ENCODE measurements at places on chromosomes 7 and 10.

DNA sequence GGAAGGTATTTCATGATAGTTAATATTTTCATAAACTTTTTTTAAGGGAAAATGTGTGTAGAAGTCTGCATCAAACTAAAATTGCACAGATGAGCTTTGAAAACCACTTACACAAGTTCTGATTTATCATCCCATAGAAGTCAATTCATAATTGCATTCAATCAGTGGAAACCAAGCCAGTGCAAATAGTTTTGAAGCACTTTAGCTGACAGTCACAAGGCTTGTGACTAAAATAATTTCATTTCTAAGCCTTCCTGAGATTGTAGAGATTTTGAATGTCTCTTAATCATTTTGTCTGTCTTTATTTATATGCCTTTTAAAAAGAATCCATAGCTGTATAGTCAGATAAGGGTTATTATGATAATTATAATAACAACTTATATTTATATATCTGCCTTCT is 41.4 kb downstream of the EXOC4 start:
- no peak overlapping the region for H3K4me3 ChIP-seq
- H3K4me1 ChIP-seq: no peaks in the 10 kb centered on the region
- no peak overlapping the region for H3K27ac ChIP-seq
- DNase-seq: no peak
- no peaks in the 10 kb centered on the region for H3K36me3 ChIP-seq

DNA sequence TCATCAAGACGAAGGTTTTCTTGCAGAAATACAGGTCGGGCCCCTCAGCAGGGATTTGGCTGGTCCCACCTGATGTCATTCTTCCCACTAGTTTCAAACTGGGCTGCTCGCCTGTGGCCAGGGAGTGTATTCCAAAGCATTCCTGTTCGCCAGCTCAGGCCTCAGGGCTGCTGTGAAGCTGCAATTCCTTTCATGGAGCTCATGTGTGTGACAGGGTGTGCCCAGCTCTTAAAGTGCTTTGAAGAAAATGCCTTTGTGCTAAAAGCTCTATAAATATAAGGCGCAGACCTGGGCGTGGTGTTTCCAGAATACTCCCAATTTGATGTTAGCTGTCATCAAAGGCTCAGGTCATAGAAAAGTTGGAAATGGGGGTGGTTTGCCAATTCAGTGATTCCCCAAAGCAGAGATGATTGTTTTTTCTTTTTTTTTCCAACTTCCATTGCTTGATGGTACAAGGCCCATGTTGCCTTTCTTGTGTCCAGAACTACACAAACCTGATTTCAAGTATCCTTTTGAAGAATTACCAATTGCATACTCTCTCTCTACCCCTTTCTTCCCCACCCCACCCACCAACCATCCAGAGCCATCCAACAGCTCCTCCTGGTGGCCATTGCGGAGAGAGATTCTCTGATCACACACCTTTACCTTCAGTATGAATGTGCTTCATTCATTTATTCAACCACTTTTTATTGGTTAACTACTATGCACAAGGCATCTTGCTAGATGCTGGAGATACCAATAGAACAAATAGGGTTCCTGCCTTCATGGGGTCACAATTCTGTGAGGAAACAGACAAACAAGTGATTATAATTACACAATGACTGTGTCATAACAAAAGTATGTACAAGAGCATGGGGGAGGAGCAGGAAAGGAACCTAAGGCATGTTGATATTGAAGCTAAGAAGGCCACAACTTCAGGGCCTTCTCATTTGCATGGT is 297.3 kb upstream of the LYZL1 start:
- no peak overlapping the region for H3K27ac ChIP-seq
- no peaks in the 10 kb centered on the region for H3K4me1 ChIP-seq
- H3K36me3 ChIP-seq: no peaks in the 10 kb centered on the region

- H3K36me3 ChIP-seq: no peaks in the 10 kb centered on the region
- no peaks in the 10 kb centered on the region for H3K27me3 ChIP-seq
- H3K4me1 ChIP-seq: peaks cover 71% of the 10 kb centered on the region
- H3K27ac ChIP-seq: peak overlapping the region; percentile 3
Measured at GRCh38 chr10:122466951-122467381, 5.6 kb downstream of the HTRA1 start.

GRCh38 chr7:158726277-158726807 is 21.7 kb upstream of the NCAPG2 start:
- no peaks in the 10 kb centered on the region for H3K27me3 ChIP-seq
- H3K36me3 ChIP-seq: peaks cover 6% of the 10 kb centered on the region
- no peak overlapping the region for H3K27ac ChIP-seq
- H3K4me3 ChIP-seq: no peak overlapping the region

GRCh38 chr7:31061185-31061584 is 9.1 kb downstream of the ADCYAP1R1 start:
- H3K27me3 ChIP-seq: peaks cover 12% of the 10 kb centered on the region
- H3K27ac ChIP-seq: no peak overlapping the region
- no peaks in the 10 kb centered on the region for H3K4me1 ChIP-seq
- no peak overlapping the region for H3K4me3 ChIP-seq
- no peak for DNase-seq
- no peaks in the 10 kb centered on the region for H3K36me3 ChIP-seq

GRCh38 chr10:31001740-31002139 is 29.9 kb downstream of the ZNF438 start:
- no peak for DNase-seq
- peaks cover 4% of the 10 kb centered on the region for H3K4me1 ChIP-seq
- H3K36me3 ChIP-seq: no peaks in the 10 kb centered on the region
- no peak overlapping the region for H3K4me3 ChIP-seq
- no peaks in the 10 kb centered on the region for H3K27me3 ChIP-seq
- no peak overlapping the region for H3K27ac ChIP-seq

GRCh38 chr10:1155791-1156615 is 99.8 kb downstream of the WDR37 start:
- no peak overlapping the region for H3K27ac ChIP-seq
- H3K4me1 ChIP-seq: no peaks in the 10 kb centered on the region
- H3K27me3 ChIP-seq: no peaks in the 10 kb centered on the region
- no peak overlapping the region for H3K4me3 ChIP-seq
- no peaks in the 10 kb centered on the region for H3K36me3 ChIP-seq

- DNase-seq: no peak
- no peaks in the 10 kb centered on the region for H3K36me3 ChIP-seq
- H3K4me1 ChIP-seq: peaks cover 9% of the 10 kb centered on the region
- H3K27ac ChIP-seq: no peak overlapping the region
- H3K27me3 ChIP-seq: no peaks in the 10 kb centered on the region
Measured at GRCh38 chr10:93198401-93199131, 124.9 kb downstream of the CYP26A1 start.

DNA sequence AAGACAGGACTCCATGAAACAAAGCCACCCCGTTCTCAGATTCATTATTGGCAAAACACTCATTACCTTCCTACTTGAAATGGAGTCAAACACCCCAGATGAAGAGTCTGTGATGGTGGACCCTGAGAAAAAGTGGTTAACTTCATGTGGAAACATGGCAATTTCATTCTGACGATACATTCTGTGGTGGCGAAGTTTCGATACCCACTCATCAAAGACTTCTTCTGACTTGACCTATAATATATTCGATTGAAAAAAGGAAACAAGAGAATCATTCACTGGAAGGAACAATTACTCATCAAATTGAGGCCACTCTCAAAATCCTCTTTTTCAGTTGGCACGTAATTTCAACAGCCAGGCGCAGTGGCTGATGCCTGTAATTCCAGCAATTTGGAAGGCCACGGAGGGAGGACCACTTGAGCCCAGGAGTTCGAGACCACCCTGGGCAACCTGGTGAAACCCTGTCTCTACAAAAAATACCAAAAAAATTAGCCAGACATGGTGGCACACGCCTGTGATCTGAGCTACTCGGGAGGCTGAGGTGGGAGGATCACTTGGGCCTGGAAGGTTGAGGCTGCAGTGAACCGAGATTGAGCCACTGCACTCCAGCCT is 108.8 kb upstream of the GSDME start:
- no peaks in the 10 kb centered on the region for H3K4me1 ChIP-seq
- no peak overlapping the region for H3K4me3 ChIP-seq
- no peaks in the 10 kb centered on the region for H3K27me3 ChIP-seq
- no peak overlapping the region for H3K27ac ChIP-seq
- DNase-seq: no peak
- no peaks in the 10 kb centered on the region for H3K36me3 ChIP-seq

DNA sequence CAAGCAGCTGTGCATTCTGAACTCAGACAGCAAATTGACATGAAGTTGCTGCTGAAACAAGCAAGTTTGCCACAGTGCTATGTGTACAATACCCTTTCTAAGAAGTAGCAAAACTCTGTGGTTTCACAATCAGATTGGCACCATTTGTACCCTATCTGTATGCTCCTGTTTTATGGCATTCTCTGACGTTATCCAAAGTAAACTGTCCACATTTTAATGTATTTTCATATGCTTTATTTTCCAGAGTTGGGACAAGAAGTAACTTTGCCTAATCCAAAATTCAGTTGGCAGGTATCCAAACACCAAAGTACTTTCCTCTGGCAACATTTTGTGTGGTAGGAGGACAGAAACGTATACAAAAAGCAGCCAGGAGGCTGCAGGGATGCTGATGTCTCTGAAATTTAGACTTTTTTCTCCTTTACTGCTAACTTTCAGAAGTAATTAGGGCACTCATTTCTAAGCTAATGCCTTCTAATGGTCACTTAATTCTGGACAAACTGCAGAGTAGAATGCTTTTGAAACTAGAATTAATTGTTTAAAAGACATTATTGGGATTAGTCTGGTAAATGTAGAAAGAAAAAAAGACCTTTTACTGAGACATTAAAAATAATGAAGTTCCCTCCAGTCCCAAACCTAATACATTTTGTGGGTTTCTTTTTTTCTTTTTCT is 414.7 kb upstream of the NRP1 start:
- H3K36me3 ChIP-seq: no peaks in the 10 kb centered on the region
- H3K4me3 ChIP-seq: no peak overlapping the region
- H3K4me1 ChIP-seq: peaks cover 17% of the 10 kb centered on the region
- H3K27me3 ChIP-seq: no peaks in the 10 kb centered on the region
- no peak for DNase-seq
- H3K27ac ChIP-seq: no peak overlapping the region

- no peaks in the 10 kb centered on the region for H3K4me1 ChIP-seq
- no peaks in the 10 kb centered on the region for H3K27me3 ChIP-seq
- H3K36me3 ChIP-seq: no peaks in the 10 kb centered on the region
Measured at GRCh38 chr7:35485436-35485835, 209.5 kb downstream of the HERPUD2 start.

DNA sequence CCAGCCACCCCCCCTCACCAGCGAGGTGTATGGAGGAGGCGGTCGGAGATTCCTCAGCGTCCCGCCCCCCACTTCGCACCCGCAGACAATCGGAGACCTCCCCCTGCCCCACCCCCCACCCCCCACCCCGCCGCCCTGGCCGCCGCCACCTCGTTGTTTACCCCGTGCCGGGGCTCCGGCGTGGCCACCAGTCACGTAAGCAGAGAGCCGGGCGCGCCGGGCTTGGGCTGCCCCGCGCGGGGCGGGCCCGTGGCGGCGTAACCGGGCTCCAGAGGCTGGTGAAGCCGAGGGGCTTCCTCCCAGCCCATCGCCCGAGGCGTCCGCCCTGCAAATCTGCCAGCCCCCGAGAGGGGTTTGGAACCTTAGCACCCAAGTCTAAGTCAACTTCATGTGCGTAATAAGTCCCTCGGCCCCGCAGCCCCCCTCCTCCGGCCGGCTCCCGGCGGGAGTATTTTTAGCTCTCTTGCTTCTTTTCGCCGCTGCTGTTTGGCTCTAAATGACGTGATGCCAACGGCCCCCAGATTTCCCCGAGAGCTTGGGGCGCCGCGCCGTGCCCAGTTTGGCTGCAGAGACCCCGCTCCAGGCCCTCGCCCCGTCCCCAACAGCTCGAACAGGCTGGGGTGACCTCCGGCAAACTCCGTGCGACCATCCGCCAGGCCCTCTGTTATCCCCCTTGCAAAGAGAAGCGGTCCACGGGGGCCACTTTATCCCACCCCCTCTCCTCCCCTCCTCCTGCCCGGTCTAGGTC is 2.7 kb downstream of the MXI1 start:
- no peaks in the 10 kb centered on the region for H3K36me3 ChIP-seq
- no peak for DNase-seq
- peaks cover 42% of the 10 kb centered on the region for H3K4me1 ChIP-seq
- H3K4me3 ChIP-seq: peak overlapping the region; percentile 87

- DNase-seq: no peak
- H3K27ac ChIP-seq: no peak overlapping the region
- H3K36me3 ChIP-seq: no peaks in the 10 kb centered on the region
- H3K27me3 ChIP-seq: no peaks in the 10 kb centered on the region
- H3K4me3 ChIP-seq: no peak overlapping the region
Measured at GRCh38 chr10:54869022-54869421, 68.0 kb upstream of the PCDH15 start.

GRCh38 chr10:104472505-104472904 is 118.9 kb downstream of the CFAP58 start:
- H3K27me3 ChIP-seq: no peaks in the 10 kb centered on the region
- H3K36me3 ChIP-seq: no peaks in the 10 kb centered on the region
- DNase-seq: no peak
- no peak overlapping the region for H3K27ac ChIP-seq
